Posterior vena cava (tissue), 2 donors: ENCODE measurements at places on chromosomes 3 and 15. TPM values are rescaled to one million over a fixed set of nuclear protein-coding genes. Genes with fewer than 3 reads are reported as not detected.

- no peak for DNase-seq
These were observed 86.2 kb downstream of the THSD4 start for GRCh38 chr15:71201477-71201876.

ZBED2 gene
- total RNA-seq, result not detected

GRCh38 chr3:195847055-195847950, 35.6 kb upstream of the MUC4 start:
- no peak for DNase-seq

GRCh38 chr3:48656061-48656840, 6.4 kb downstream of the CELSR3 start:
- peak; percentile 92 for DNase-seq
